ENCODE measurements at places on chromosomes 4 and X. TPM values are rescaled to one million over a fixed set of nuclear protein-coding genes. Genes with fewer than 3 reads are reported as not detected.

The HSFX1 gene
- 0.28 TPM for polyA plus RNA-seq

The TACR3 gene
- not detected for polyA plus RNA-seq

The MAGEB17 gene
- not detected for polyA plus RNA-seq

The MSANTD1 gene
- polyA plus RNA-seq: 0.05 TPM

The SLC10A6 gene
- polyA plus RNA-seq: not detected

The GPR82 gene
- 0.61 TPM for polyA plus RNA-seq

The SOX3 gene
- polyA plus RNA-seq: not detected

The MAGEE2 gene
- polyA plus RNA-seq: not detected

The GUCY1B1 gene
- 2.6 TPM for polyA plus RNA-seq

DNA sequence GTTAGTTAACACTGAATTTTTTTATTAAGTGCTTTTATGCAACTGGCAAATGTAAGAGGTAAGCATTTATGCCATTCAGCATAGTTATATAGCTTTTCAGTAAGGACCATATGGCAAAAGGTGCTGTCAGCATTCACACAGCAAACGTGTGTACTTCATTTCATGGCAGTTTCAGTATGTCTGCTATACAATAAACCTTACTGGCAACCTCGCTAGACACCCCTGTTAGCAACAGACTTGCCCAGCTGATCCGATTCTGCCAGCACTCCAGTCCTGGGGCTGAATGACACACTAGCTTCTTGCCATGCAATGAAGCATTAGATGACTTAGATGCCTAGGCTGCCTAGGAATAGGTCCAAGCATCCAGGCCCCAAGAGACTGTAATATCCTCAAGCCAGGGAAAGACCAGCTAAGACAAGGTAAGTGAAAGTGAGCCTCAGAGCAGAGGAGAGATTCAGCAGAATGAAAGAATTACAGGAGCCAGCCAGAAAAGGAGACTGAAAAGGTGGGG lies 47.3 kb upstream of the DOCK11 start:
- no peaks in the 10 kb centered on the region for H3K27me3 ChIP-seq
- H3K4me3 ChIP-seq: no peak overlapping the region
- H3K27ac ChIP-seq: no peak overlapping the region
- H3K36me3 ChIP-seq: peaks cover 1% of the 10 kb centered on the region
- no peak for DNase-seq

DNA sequence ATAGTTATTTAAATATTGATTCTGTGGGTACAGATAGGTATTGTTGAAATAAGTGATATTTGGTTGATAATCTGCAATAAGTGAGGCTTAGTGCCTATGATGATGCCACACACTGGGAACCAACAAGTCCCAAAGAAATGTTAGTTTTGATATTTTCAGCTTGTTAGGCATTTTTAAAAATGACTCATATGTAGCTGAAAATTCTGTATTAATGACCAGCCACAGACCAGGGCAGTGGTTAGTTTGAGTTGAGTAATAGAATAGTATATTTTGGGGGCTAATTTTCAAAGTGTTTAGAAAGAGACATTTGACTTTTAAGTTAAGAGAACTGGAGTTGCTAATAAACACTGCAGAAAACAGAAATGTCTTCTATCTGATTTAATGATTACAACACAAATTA lies 9.4 kb downstream of the INTU start:
- H3K4me1 ChIP-seq: no peaks in the 10 kb centered on the region
- no peaks in the 10 kb centered on the region for H3K27me3 ChIP-seq
- no peak overlapping the region for H3K27ac ChIP-seq
- H3K36me3 ChIP-seq: no peaks in the 10 kb centered on the region

DNA sequence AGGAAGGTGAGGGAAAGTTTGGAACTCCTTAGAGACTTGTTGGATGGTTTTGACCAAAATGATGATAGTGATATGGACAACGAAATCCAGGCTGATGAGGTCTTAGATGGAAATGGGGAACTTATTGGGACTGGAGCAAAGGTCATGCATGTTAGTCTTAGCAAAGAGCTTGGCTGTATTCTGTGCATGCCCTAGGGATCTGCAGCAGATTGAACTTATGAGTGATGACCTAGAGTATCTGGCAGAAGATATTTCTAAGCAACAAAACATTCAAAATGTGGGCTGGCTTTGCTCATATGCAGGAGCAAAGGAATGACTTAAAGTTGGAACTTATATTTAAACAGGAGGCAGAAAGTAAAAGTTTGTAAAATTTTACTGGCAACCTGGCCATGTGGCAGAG lies 489.3 kb upstream of the DIPK2B start:
- DNase-seq: no peak
- H3K4me1 ChIP-seq: no peaks in the 10 kb centered on the region
- no peaks in the 10 kb centered on the region for H3K27me3 ChIP-seq

DNA sequence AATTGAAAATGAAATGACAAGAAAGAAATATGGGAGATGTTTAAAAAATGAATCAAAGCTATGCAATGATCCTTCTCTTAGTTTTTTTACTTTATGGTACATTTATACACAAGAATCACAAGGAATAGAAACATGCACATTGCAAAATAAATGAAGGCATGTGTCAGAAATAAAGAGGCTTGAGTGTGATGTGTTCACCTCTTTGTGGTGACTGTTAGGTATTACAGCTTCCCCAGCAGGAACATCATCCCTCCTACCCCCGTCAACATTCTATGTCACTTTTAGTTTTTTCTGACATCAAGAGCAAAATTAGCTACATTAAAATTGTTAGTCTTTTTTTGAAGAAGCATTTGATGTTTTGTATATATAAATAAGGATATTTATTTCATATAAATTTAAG lies 214.8 kb downstream of the SLC4A4 start:
- no peaks in the 10 kb centered on the region for H3K36me3 ChIP-seq
- H3K4me3 ChIP-seq: no peak overlapping the region
- no peak overlapping the region for H3K27ac ChIP-seq
- no peak for DNase-seq

GRCh38 chrX:38285649-38286048 lies 41.7 kb downstream of the RPGR start:
- H3K4me3 ChIP-seq: no peak overlapping the region
- no peaks in the 10 kb centered on the region for H3K36me3 ChIP-seq
- H3K27me3 ChIP-seq: no peaks in the 10 kb centered on the region
- no peaks in the 10 kb centered on the region for H3K4me1 ChIP-seq
- H3K27ac ChIP-seq: no peak overlapping the region

DNA sequence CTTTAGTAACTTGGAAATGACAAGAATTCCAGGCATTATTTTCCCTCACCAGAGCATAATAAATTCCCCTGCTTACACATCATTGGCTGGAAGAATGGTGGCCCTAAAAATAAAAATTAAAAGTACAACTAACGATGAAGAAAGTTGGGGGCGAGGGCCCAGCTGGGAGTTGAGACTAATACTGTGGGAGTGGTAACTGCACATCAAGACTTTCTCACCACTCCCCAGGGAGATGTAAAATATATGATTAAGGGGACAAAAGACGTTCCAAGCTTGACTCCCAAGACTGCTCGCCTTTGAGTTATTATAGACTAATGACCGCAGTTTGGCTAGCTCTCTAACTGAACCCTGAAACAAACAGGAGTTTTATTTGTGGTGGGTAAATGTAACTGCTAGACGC lies 30.0 kb downstream of the SMIM31 start:
- H3K4me1 ChIP-seq: no peaks in the 10 kb centered on the region
- H3K36me3 ChIP-seq: no peaks in the 10 kb centered on the region
- no peaks in the 10 kb centered on the region for H3K27me3 ChIP-seq
- DNase-seq: no peak

GRCh38 chr4:184114431-184114830 lies 103.2 kb downstream of the ENPP6 start:
- no peaks in the 10 kb centered on the region for H3K4me1 ChIP-seq
- DNase-seq: no peak
- no peaks in the 10 kb centered on the region for H3K36me3 ChIP-seq
- H3K4me3 ChIP-seq: no peak overlapping the region
- no peaks in the 10 kb centered on the region for H3K27me3 ChIP-seq

DNA sequence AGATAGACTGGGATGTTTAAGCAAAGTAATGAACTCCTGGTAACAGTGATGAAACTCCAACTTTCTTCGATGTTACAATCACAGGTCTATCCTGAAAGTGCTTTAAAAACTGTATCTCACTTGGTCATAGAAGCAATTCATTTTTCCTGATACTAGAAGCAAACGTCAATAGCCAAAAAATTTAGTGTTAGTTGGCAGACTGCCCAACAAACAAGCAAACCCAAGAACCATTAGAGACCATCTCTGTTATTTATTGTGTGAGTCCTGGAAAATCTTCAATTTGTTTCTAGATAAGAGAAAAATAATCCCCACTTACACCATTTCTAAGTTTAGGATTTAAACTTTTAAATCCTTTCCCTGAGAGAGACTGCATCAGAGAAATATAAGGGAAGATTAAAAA lies 553.9 kb downstream of the INPP4B start:
- H3K27me3 ChIP-seq: no peaks in the 10 kb centered on the region
- no peaks in the 10 kb centered on the region for H3K4me1 ChIP-seq
- no peak overlapping the region for H3K4me3 ChIP-seq
- H3K27ac ChIP-seq: no peak overlapping the region
- DNase-seq: no peak

DNA sequence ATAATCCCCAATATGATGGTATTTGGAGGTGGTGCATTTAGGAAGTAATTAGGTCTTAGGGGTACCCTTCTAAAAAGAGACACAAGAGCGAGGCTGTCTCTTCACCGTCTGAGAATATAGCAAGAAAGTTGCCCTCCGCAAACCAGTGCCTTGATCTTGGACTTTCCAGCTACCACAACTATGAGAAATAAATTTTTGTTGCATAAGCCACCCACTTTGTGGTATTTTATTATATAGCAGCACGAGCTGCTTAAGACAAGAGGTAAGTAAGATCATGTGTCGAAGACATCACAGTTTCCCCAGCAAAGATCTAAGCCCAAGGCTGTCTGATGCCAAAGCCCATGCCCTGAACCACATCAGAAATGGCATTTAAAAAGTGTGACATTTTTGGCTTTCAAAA lies 9.6 kb upstream of the EXOSC9 start:
- H3K4me3 ChIP-seq: no peak overlapping the region
- H3K27ac ChIP-seq: no peak overlapping the region
- H3K36me3 ChIP-seq: no peaks in the 10 kb centered on the region
- no peak for DNase-seq
- no peaks in the 10 kb centered on the region for H3K27me3 ChIP-seq
- no peaks in the 10 kb centered on the region for H3K4me1 ChIP-seq

GRCh38 chr4:5152521-5152920 lies 101.2 kb downstream of the STK32B start:
- DNase-seq: no peak
- no peak overlapping the region for H3K4me3 ChIP-seq
- no peak overlapping the region for H3K27ac ChIP-seq
- H3K4me1 ChIP-seq: no peaks in the 10 kb centered on the region

DNA sequence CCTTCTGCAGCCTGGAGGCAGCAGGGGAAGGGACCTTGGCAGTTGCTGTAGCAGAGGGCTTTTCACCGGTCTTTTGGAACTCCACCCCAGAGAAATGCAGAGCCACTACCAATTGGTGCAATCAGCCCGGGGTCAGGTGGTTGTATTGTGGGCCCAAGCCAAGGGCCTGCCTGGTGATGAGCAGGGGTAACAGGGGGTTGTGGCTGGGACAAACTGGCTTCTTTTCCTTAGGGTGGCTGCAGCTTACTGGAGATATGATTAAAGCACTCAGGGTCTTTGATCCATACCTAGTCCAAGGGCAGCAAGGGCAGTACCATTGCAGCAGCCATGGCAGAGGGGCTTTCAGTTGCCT lies 28.1 kb downstream of the ENPEP start:
- H3K4me3 ChIP-seq: no peak overlapping the region
- H3K36me3 ChIP-seq: no peaks in the 10 kb centered on the region
- peaks cover 12% of the 10 kb centered on the region for H3K4me1 ChIP-seq
- H3K27ac ChIP-seq: no peak overlapping the region

DNA sequence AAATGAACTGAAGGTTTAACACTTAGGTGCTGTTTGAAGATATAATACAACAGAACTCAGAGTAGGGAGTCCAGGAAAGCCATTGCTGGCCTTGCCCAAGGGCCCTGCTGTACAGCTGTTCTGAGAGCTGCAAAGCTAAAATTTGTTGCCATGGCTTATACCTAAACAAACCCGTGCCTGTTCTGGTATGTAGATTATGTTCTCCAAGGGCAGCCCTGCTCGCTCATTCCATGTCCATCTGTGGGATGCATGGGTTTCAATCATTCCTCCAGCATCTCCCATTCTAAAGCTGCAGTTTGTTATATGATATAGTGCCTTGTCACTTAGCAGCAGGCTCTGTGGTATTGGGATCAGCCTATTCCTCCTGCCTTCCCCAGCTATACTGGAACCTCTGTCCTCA lies 80.8 kb upstream of the BMPR1B start:
- H3K27me3 ChIP-seq: no peaks in the 10 kb centered on the region
- DNase-seq: no peak

DNA sequence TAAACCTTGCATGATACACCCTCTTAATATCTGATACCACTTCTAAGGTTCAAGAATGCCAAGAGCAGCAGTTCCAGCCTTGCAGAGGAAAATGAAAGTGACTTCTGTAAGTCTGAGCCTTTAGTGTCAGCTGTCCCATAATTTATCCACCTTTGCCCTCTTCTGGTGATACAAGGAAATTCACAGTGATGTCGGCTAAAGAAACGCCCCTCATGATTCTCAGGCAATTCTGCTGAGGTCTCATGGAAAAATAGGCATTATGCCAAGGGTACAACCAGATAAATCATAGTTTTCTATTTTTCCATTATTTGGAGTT lies 172.2 kb upstream of the CXCL13 start:
- no peak for DNase-seq
- peaks cover 8% of the 10 kb centered on the region for H3K4me1 ChIP-seq
- no peaks in the 10 kb centered on the region for H3K36me3 ChIP-seq

DNA sequence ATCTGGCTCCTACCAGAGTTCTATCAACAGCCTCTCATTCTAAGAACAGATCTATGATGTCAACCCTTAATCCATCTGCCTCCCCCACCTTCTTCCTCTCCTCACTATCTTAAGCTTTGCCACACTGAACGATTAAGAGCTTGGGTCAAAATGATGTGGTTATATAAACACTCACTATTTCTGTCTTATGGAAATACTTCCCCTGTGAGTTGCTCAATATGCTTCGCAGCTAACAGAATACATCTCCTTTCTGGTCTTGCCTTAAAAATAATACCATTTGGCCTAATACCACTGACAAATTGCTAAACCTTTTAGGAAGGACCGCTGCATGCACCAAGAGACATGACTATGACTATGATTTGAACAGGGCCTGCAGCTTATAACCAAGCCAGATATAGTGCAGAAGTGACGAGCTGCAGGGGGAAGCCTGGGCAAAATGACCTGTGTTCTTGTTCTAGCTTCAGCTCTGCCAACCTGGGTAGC lies 130.9 kb downstream of the RNF150 start:
- no peaks in the 10 kb centered on the region for H3K27me3 ChIP-seq
- H3K4me3 ChIP-seq: no peak overlapping the region
- H3K36me3 ChIP-seq: no peaks in the 10 kb centered on the region
- DNase-seq: no peak
- no peak overlapping the region for H3K27ac ChIP-seq

DNA sequence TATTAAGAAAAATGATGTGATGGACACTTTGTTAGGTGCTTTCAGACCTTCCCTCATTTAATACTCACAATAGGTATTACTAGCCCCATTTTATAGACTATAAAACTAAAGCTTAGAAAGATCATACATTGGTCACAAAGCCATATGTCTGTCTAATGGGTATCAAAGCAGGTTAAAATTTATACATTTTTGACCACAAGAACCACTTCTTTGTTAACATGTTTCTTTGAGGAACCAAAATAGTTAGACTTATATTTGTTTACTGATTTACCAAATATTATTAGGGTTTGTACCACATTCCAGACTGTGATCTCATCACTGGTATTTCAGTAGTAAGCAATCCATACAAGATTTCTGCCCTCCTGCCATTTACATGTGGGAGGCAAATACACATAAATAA lies 363.3 kb downstream of the NAF1 start:
- no peaks in the 10 kb centered on the region for H3K4me1 ChIP-seq
- no peak overlapping the region for H3K27ac ChIP-seq
- H3K4me3 ChIP-seq: no peak overlapping the region
- no peak for DNase-seq
- H3K27me3 ChIP-seq: no peaks in the 10 kb centered on the region
